ENCODE measurements at places on chromosomes 16 and 17. TPM values are rescaled to one million over a fixed set of nuclear protein-coding genes. Genes with fewer than 3 reads are reported as not detected.

- DNase-seq: no peak
These were observed 30.6 kb downstream of the CACNA1G start for GRCh38 chr17:50590946-50591737.

The PLLP gene
- 17.0 TPM for total RNA-seq

GRCh38 chr16:23064639-23065038 is 84.6 kb downstream of the USP31 start:
- no peak for DNase-seq

GRCh38 chr17:19380481-19381301 is 2.4 kb downstream of the MAPK7 start:
- DNase-seq: no peak

The HOXB13 gene
- total RNA-seq: 6.5 TPM

- no peak for DNase-seq
These were observed 9.4 kb downstream of the CCDC182 start for GRCh38 chr17:57735707-57736106.

DNA sequence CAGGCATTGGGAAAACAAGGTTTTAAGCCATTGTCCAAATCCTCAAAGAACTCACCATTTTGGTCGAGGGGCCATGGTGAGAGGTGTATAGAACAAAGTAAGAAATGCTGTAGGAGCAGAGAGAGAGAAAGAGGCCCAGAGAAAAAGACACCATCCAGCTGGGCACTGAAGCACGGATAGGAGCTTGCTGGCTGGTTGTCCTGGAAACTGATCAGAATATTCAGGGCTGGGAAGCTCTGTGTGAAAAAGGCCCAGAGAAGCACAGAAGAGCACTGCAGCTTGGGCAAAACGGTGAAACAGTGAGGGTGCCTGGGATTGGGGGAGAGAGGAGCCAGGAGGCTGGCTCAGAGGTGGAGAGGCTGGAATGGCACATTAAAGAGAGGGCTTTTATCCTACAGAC is 16.5 kb downstream of the HS3ST3B1 start:
- no peak for DNase-seq

The COG7 gene
- total RNA-seq: 42.6 TPM

GRCh38 chr17:29146369-29146972 is 33.7 kb downstream of the MYO18A start:
- no peak for DNase-seq

The GGNBP2 gene
- 30.0 TPM for total RNA-seq

DNA sequence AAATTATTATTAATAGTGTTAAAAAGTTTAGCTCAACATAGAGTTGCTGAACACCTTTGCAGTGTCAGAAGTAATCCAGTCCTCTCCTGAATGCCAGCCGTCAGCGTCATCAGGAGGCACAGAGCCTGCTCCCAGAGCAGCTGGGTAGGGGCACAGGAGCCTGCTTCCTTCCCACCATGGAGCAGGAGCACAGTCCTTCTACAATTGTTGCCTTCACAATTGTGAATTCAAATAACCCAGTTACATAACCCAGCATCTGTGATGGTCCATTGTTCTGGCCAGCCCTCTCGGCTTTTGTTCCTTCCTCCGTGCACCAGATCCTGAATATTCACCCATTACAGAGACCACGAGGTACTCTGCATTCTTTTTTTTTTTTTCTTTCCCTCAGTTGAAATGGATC is 393.9 kb upstream of the MAF start:
- DNase-seq: no peak

The GRAP gene
- 4.3 TPM for total RNA-seq

GRCh38 chr17:15981646-15982580 is 17.6 kb downstream of the ZSWIM7 start:
- no peak for DNase-seq

The EVPLL gene
- total RNA-seq: not detected

Measured in Caki2 (cell line).